ENCODE measurements at places on chromosomes 4 and X. TPM values are rescaled to one million over a fixed set of nuclear protein-coding genes. Genes with fewer than 3 reads are reported as not detected.

DNA sequence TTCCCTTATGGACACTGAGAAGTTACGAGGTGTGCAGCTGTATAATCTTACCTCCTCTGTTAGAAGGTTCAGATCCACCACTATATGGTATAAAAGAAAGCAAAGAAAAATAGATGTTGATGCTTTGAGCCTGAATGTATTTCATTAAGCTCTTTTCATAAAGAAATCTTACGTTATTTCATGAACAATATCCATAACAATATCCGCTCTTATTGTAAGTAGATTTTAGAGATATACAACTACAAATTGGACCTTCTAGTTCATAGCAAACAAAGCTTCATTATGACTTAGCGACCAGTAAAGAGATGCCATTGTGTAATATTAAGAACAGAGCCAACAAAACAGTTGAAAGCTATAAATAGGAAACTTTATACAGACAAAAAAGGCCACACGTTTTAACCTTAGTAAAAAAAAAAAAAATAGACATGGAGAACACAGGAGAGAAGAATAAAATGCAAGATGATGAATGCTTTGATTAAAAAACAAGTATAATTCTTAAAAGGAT, 203.6 kb downstream of the PDGFC start:
- peaks cover 19% of the 10 kb centered on the region for H3K4me1 ChIP-seq
- DNase-seq, result no peak
- H3K27ac ChIP-seq, result no peak overlapping the region
- no peaks in the 10 kb centered on the region for H3K27me3 ChIP-seq
- H3K36me3 ChIP-seq, result no peaks in the 10 kb centered on the region

GRCh38 chrX:81120258-81120935, 81.3 kb downstream of the HMGN5 start:
- no peak for DNase-seq
- no peaks in the 10 kb centered on the region for H3K4me1 ChIP-seq
- no peak overlapping the region for H3K27ac ChIP-seq
- H3K27me3 ChIP-seq, result no peaks in the 10 kb centered on the region
- no peaks in the 10 kb centered on the region for H3K36me3 ChIP-seq
- H3K4me3 ChIP-seq, result peak overlapping the region; percentile 64

DNA sequence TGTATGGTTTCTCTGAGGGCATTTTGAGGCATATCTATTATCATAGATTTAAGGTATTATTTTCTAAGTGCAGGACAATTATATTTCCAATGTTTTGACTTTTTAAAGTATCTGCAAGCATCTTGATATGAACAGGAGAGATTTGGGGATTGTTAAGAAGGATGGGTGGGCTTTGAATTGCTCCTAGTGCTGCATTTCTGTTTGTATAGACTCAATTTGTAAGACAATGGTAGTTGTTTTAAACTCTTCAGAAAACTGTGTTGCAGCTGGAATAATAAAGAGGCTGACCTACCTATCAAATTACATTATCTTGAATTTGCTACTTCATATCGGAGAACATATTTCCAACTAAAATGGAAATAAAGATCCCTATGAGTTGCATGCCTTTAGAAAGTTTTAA, 570.3 kb downstream of the ADGRL3 start:
- no peaks in the 10 kb centered on the region for H3K27me3 ChIP-seq
- H3K27ac ChIP-seq, result no peak overlapping the region
- H3K4me1 ChIP-seq, result no peaks in the 10 kb centered on the region
- DNase-seq, result no peak
- no peaks in the 10 kb centered on the region for H3K36me3 ChIP-seq

- peaks cover 15% of the 10 kb centered on the region for H3K4me1 ChIP-seq
- H3K27me3 ChIP-seq, result no peaks in the 10 kb centered on the region
- H3K27ac ChIP-seq, result no peak overlapping the region
- no peaks in the 10 kb centered on the region for H3K36me3 ChIP-seq
Measured at GRCh38 chr4:47483745-47484144, 1.3 kb upstream of the ATP10D start.

Gene GRIPAP1
- total RNA-seq, result 52.8 TPM
